ENCODE measurements at places on chromosomes 6 and 20.

DNA sequence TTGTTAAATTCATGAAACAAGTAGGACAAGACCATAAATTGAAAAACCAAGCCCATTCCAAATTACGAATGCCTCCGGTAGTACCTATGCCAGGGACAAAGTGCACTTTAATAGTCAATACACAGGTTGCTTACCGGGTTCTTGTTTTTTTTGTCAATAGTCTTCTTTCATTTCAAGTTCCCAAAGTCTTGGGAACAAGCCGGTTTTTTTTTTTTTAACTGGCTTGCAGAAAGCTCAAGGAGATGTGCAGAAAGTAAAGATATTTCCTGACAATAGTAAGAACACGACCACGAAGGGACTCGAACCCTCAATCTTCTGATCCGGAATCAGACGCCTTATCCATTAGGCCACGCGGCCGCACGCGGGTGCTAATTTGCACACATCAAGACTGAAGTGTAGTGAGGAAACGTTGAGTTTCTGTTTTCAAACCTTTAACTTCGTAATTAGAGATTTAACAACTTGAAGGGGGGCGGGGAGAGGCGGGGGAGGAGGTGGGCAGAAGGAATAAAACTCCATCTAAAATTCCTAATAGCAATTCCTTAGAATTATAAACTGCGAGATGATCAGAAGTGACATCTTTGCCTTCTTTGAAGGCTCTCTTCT, 181.0 kb downstream of the TRIM27 start:
- DNase-seq, result no peak

GRCh38 chr6:2959909-2960719, 11.3 kb downstream of the SERPINB6 start:
- no peak for DNase-seq

- DNase-seq, result no peak
Measured at GRCh38 chr20:1388253-1388652, 4.6 kb downstream of the FKBP1A start.

GRCh38 chr6:43454696-43455530, 435 bp downstream of the DLK2 start:
- DNase-seq, result no peak

GRCh38 chr6:343960-344815, 47.4 kb upstream of the IRF4 start:
- DNase-seq, result no peak

GRCh38 chr20:20073801-20074371, 21.6 kb downstream of the CFAP61 start:
- DNase-seq, result no peak

DNA sequence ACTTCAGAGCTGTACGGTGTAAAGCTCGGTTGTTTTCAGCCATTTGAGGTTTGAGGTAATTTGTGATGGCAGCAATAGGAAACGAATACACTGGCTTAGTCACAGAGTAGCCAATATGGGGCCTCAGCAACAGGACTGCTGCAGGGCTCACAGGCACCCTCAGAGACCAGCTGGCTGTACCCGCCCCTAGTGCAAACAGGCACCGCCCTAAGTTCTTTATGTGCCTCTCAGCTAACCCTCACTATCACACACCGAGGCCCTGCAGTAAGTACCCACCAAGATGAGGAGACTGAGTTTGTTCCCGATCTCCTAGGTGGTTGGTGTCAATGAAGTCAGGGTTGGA, 11.2 kb upstream of the SERPINB9 start:
- DNase-seq, result peak; percentile 21

DNA sequence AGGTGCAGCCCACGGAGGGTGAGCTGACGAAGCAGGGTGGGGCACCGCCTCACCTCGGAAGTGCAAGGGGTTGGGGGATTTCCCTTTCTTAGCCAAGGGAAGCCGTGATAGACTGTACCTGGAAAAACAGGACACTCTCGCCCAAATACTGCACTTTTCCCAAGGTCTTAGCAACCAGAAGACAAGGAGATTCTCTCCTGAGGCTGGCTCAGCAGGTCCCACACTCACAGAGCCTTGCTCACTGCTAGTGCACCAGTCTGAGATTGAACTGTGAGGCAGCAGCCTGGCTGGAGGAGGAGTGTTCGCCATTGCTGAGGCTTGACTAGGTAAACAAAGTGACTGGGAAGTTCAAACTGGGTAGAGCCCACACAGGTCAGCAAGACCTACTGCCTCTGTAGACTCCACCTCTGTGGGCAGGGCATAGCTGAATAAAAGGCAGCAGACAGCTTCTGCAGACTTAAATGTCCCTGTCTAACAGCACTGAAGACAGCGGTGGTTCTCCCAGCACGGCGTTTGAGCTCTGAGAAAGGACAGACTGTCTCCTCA, 28.0 kb downstream of the SYNE1 start:
- DNase-seq, result no peak

All from right atrium auricular region (tissue), 2 donors.